COR-L47 (cell line): ENCODE measurements at places on chromosomes 16 and 17.

DNA sequence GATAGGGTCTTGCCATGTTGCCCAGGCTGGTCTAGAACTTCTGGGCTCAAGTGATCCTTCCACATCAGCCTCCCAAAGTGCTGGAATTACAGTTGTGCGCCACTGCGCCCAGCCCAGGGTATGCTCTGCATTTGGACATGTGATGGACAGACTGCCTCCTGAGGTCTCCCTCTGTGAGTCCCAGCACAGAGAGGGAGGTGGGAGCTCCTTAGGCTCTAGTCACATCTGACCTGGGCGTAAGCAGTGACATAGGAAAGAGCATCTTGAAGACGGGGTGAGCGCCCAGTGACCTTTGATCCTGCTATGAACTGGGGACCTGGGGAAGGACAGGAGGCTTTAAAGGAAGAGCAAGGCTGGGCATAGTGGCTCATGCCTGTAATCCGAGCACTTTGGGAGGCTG lies 2.2 kb upstream of the GFAP start:
- DNase-seq, result no peak

DNA sequence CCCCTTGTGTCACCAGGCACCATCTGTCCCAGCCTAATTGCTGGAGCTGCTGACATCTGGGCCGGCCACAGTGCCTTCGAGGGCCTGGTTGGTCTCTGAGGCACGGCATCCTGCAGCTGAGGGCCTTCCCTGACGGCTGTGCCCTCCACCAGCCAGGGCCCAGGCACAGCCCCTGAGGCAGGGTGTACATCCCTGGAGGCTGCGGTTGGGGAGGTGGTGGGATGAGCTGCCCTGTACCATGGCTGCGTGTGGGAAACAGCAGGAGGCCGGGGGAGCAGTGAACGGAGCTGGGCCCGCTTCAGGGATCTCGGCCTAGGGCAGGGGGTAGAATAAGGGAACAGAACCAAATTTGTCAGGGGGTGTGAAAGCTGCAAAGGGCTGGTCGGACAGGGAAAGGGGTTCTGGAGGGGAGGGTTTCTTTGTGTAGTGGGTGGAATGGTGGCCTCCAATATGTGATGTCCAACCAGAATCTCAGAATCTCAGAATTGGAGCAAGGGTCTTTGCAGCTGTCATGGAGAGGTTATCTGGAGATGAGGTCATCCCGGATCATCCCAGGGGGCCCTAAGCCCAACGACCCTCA lies 10.0 kb upstream of the SLC38A10 start:
- no peak for DNase-seq

DNA sequence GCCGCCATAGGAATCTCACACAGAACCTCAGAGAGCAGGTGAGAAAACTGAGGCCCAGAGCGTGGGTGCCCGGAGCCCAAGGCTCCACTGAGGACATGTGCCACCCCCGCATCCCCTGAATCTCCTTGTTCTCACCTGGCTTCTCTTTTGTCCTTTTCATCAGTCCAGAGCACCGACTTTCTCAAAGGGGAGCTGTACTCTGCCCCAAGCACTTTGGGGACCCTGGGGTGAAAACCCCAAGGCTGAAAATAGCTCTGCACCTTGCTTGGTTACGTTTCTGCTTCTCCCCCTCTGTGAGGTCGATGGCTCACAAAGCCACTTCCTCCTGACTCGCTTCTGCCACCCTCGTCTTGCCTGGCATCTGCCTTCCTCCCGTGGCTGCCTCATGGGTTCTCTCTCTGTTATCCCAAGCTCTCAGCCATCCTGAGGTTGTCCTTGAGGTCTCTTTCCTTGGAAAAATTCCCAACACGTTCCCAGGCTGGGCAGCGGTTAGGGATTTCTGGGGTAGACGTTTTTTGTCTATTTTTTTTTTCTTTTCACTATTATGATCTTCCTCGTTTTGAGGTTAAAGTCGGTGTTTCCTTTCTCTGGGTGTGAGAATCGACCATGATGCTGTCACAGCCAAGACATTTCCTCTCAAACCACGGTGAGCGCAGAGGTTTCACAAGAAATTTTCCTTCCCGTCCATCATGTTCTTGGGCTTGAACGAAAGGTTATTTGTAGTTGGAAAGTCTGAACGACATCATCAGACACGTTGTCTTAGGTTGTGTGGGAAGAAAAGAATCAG lies 37.2 kb downstream of the IRF8 start:
- DNase-seq, result no peak

- DNase-seq, result no peak
These were observed 20.7 kb downstream of the ACSF3 start for GRCh38 chr16:89114159-89114981.

- no peak for DNase-seq
These were observed 77.6 kb upstream of the RBL2 start for GRCh38 chr16:53356478-53357207.

GRCh38 chr16:27324851-27325301 lies 11.1 kb downstream of the IL4R start:
- no peak for DNase-seq
